BJ (cell line): ENCODE measurements at places on chromosomes 13 and 19.
A peak's percentile ranks its signal among the peaks of the same experiment; 100 is the strongest.

GRCh38 chr13:99996381-99996973 is 14.9 kb downstream of the ZIC2 start:
- DNase-seq = no peak

DNA sequence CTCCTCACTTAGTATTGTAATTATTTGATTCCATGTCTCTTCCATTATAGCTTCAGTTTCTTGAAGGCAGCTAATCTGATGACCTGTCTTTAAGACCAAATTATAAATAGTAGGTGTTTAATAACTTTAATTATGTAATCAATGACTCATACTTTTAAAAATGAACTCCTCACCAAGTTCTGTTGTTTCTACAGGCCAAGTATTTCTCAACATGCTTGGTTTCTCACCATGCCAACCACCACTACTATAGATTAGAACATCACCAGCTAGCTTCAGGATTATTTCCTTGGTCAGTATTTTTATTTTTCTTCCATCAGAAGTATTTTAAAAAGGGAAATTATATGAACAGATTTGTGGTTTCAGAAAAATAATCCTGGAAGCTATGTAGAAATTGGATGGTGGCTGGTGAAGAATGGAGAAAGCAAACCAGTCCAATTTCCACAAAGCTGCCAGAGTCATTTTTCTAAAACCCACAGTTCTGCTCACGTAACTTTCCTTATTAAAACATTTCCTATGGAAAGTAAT is 237.7 kb upstream of the DACH1 start:
- no peak for DNase-seq

- DNase-seq = no peak
Observed at GRCh38 chr13:112790735-112791641, 101.2 kb downstream of the ATP11A start.

GRCh38 chr19:6011794-6012193 is 33.9 kb upstream of the RANBP3 start:
- no peak for DNase-seq

DNA sequence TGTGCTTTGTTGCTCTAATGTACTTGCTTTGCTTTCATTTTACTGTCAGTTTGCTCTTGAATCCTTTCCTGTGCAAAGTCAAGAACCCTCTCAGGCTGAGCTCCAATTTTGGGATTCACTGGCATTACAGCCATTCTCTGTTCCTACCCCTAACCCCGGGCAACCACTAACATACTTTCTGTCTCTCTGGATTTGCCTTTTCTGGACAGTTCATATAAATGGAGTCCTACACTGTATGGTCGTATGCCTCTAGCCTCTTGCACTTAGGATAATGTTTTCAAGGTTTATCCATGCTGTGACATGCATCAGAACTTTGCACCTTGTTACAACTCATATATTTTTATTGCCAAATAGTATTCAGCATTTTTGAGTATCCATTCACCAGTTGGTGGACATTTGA is 2.7 kb upstream of the TEX30 start:
- no peak for DNase-seq

DNA sequence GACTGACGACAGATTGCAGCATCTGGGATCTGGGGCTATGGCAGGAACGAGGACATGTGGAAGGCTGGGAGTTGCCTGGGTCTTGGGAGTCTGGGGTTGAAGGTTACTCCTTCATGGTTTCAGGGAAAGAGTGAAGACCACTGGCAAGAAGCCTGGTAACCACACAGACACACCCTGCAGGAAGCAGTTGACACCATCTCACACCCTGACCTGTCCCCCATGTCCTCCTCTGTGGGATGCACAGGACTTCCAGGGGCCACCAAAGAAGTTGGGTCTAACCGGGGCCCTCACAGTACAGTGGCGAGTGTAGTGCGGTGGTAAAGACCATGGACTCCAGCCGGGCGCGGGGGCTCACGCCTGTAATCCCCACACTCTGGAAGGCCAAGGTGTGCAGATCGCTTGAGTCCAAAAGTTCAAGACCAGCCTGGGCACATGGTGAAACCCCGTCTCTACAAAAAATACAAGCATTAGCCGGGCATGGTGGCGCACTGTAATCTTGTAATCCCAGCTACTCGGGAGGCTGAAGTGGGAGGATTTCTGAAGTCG is 10.6 kb upstream of the FFAR2 start:
- DNase-seq = no peak

DNA sequence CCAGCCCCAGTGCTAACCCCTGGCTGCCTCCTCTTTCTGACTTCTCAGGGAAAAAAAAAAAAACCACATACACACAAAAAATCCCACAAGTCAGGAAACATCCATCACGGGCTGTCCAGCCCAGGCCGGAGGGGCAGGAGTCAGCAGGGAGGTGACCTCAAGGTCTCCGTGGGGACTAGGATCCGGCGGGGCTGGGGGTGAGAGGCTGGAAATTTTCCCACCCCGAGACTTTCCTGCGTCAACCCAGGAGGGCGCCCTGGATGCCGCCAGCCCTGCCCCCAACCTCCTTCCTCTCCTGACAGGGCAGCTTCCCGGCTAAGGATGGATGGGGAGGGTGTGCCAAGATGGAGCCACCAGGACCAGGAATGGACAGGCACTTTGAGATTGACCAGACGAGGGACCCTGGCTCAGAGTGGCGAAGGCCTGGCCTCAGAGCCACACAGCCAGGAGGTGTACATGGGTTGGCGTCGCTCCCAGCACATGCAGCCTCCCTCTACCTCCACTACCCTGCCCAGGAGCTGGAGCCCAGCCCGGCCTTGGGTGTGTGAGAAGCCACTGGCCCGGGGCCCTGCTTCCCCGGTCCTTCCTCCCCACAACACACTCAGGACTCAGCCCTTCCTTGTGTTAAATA is 33.3 kb downstream of the BLOC1S3 start:
- no peak for DNase-seq

- no peak for DNase-seq
Observed at GRCh38 chr19:58346961-58347929, 6.0 kb downstream of the A1BG start.

- DNase-seq = no peak
Observed at GRCh38 chr19:48920949-48921348, 12.6 kb upstream of the DHDH start.

- DNase-seq = no peak
Observed at GRCh38 chr13:94708031-94708859, 4.1 kb downstream of the SOX21 start.

GRCh38 chr13:72458701-72459100 is 268.7 kb downstream of the MZT1 start:
- DNase-seq = no peak

- DNase-seq = peak; percentile 19
Observed at GRCh38 chr13:28449826-28450773, 44.8 kb downstream of the FLT1 start.

DNA sequence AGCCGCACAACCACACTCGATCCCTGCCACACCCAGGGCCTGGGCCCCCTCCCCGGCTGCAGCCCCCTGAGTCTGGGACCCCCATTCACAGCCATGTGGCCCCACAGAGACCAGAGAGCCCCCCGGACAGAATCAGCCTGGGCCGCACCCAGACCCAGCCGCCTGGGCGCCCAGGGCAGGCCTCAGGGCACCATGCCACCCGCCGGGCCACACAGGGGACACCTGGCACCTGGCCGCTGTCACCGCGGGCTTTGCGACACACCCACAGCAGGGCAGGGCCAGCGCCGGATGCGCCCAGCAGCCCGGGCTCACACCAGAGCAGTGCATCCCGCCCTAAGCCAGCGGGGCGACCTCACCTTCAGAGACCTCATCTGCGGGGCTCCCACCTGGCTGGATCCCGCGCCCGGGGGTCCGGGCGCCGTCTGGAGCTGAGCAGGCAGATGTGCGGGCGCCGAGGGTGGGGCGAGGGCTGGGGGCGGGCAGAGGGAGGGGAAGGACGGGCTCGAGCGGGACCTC is 443 bp downstream of the TBXA2R start:
- no peak for DNase-seq

DNA sequence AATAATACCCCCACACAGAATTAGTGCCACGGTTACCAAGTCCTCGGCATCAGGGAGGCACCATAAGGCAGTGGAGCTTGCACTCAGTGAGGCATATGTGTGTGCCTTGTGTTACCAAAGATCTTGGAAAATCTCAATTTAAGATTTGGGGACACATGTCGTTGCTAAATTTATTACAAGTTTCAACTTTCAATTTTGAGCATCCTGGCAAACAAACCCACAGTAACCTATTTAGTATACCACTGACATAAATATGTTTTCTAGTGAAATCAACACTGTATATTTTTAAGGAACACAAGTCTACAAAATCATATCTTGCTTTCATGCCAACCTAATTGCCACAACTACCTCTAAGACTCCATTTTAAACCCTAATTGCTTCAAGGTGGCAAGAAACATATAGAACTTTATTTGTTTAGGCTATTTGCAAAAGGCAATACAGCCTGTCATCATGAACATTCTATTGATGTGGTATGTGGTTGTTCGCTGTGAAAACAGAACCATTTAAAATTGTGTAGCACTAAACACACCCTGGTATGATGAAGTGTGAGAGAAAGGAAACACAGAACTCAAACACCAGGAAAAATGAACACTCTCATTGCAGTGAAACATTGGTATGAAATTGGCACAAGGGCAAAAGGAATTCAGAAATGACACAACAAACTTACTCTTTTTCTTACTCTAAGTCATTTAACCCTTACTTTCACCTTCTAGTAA is 531.1 kb downstream of the IRS2 start:
- no peak for DNase-seq

GRCh38 chr19:45900738-45901431 is 1.5 kb downstream of the MYPOP start:
- no peak for DNase-seq

DNA sequence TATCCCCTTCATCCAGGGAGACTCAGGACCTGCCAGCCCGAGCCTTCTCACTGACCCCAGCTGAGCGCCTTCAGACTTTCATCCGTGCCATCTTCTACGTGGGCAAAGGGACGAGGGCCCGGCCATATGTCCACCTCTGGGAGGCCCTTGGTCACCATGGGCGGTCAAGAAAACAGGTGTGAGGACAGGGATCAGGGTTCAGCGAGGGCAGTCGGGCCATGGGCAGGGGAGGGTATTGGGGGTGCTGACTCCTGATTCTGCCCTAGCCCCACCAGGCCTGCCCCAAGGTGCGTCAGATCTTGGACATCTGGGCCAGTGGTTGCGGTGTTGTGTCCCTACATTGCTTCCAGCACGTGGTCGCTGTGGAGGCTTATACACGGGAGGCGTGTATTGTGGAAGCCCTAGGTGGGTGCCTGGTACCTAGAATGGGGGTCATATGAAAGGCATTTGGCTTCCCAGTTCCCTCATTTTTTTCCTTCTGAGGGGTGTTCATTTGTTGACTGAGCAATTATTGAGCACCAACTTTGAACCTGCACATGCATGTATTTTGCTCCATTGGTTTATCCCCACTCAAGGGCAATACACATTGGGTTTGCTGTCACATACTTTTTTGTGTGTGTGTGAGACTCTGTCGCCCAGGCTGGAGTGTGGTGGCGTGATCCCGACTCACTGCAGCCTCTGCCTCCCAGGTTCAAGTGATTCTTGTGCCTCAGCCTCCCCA is 3.9 kb downstream of the ANKLE1 start:
- DNase-seq = no peak

GRCh38 chr13:52356327-52356726 is 49.6 kb downstream of the THSD1 start:
- no peak for DNase-seq

DNA sequence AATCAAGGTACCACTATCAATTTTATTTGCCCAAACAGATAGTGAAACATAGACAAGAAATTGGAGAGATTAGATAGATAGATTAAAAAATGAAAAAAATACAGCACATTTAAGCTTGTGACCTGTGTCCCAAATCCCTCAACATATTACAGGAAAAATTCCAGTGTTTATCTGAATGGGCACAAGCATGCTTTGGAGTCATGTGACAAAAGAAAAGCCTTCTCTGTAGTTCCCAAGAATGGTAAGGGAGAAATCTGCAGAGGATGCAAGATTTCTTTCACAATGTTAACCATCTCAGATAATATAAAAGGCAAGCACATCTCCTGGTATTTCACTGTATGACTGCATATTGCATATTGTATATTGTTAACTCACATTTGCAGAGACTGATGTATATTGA is 168.0 kb downstream of the PCDH9 start:
- DNase-seq = no peak

DNA sequence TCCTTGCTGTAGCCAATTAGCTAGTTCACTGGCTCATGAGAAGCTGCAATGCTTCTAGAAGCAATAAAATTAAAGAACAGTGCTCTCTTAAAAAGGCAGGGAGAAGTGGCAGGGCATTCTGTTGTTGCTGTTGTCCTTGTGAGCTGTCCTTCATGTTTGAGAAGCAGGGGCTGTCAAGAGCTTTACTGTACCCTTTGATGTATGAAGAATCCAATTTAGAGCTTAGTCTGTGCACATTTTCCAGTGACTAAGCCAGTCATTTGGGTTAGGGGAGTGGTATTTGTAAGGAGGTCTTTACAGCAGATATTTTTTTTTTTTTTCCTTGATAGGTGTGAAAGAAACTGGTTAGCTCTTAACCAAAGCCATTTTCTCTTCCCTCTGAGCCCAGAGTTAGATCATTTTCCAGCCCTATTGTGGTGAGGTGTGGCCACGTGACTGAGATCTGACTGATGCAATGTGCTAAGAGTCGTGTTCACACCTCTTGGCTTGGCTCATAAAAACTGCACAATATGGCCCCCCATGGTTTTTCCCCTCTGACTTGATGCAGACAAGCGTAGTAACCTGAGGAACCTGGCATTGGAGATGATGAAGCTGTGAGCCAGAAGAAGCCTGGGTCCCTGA is 309.6 kb upstream of the TMTC4 start:
- DNase-seq = no peak

- DNase-seq = no peak
Observed at GRCh38 chr19:7888145-7888825, at the start of gene LRRC8E. LRRC8E (plus strand) TSS chr19:7888510; CDS start chr19:7895604, 7,094 bp downstream.

GRCh38 chr13:38577048-38577447 is 109.8 kb upstream of the FREM2 start:
- no peak for DNase-seq

DNA sequence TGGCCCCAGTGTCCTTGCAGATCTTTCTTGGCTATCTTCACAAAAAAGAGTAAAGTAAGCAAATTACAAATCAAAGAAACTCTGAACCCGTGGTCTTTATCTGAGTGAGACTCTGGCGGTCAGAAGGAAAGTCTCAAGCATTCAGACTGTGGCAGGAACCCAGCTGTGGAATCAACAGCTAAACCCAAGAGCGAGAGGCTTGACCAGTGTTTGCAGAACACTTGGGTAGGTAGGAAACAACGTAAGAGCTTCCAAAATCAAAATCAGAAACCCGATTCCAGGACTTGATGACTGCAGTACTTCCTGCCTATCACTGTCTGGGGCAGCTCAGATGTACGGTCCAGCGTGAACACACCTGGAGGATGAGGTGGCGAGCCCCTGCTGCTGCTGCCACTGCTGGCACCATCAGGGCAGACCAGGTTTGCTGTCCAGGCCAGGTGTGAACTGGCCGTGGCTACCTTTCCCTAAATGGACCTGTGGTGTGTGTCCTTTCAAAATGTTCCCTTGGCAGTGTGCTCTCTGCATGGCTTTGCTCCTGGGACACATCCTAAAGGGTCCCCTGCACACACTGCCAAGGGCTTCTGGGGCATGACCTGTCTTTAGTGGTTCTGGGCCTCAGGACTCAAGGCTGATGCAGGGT is 9.5 kb downstream of the TUBA3C start:
- DNase-seq = no peak

GRCh38 chr13:82848766-82849165 is 1033.5 kb downstream of the SLITRK1 start:
- no peak for DNase-seq
